NCI-H187 treated with DMSO at 0.1 percent for 48 hours (cell line): ENCODE measurements at places on chromosomes 13 and 19.
A peak's percentile ranks its signal among the peaks of the same experiment; 100 is the strongest.

GRCh38 chr13:99356012-99356261 lies 48.7 kb upstream of the GPR183 start:
- DNase-seq = no peak

- DNase-seq = no peak
Measured at GRCh38 chr13:113033054-113033850, 64.2 kb downstream of the MCF2L start.

- DNase-seq = no peak
Measured at GRCh38 chr13:112737294-112737693, 47.5 kb downstream of the ATP11A start.

DNA sequence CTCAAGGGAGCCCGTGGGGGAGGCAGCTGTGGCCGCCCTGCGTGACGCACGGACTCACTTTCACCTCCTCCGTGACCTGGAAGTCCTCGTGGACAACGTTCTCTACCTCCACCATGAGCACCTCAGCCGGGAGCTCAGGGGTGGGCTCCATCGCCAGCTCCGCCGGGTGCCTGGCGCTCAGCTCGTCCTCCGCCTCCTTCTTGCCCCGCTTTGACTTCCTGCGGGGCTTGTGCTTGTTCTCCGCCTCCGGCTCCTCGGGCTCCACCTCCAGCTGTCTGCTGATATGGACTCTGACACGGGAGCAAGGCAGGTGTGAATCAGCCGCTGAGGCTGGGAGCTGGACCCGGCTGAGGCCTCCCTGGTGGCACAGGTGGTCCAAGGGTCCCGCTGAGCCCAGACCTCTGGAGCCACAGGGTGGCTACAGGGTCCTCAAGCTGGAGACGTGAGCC lies 8.2 kb downstream of the LONP1 start:
- no peak for DNase-seq

- no peak for DNase-seq
Measured at GRCh38 chr13:80215368-80215767, 125.6 kb downstream of the SPRY2 start.

GRCh38 chr13:64007339-64007738 lies 2591.7 kb upstream of the PCDH20 start:
- no peak for DNase-seq

- no peak for DNase-seq
Measured at GRCh38 chr13:98479496-98480003, 97.4 kb downstream of the STK24 start.

GRCh38 chr13:45799451-45799850 lies 52.1 kb downstream of the SIAH3 start:
- DNase-seq = no peak

DNA sequence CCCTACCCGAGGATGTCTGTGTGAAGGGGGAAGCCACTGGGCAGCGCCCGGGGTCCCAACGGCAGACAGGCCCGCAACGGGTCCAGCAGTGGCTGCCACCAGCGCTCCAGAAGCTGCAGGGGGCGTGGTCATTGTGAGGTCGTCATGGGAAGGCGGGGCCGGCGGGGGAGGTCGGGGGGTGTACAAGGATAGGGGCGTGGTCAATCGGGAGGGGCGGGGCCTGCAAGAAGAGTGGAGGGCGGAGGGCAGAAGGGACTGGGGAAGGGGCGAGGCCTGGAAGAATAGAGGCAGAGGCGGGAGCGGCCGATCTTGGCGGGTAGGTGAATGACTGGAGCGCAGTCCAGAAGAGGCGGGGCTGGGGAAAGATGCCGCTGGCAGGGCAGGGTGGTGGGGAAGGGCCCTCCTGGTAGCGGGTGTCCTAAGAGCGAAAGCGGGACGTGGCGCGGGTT lies 4.4 kb downstream of the FUZ start:
- peak; percentile 92 for DNase-seq

DNA sequence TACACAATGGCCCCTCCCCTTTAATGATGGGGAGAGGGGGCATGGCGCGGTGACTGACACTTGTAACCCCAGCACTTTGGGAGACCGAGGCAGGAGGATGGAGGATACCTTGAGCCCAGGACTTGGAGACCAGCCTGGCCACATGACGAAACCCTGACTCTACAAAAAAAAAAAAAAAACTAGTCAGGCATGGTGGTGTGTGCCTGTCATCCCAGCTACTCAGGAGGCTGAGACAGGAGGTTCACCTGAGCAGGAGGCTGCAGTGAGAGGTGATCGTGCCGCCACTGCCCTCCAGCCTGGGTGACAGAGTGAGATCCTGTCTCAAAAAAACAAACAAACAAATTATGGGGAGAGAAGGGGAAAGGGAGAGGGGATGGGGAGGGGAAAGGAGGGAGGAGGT lies 13.8 kb upstream of the ZBTB7A start:
- no peak for DNase-seq

- DNase-seq = no peak
Measured at GRCh38 chr19:45419396-45419795, 4.3 kb downstream of the ERCC1 start.

- DNase-seq = no peak
Measured at GRCh38 chr19:10518444-10519361, 1.5 kb upstream of the S1PR5 start.

DNA sequence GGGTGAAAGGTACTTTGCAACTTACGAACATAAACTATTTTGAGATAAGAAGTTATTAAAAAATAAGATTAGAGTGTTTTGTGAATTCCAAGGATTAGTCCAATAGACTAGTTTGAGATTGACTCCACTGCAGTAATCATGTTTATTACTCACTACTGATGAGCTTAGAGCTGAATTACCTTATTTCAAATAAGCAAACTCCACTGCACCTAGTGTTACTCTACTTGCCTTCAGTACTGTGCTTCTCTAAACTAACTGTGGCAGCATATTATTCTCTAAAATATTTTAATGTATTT lies 111.7 kb downstream of the MIPEP start:
- DNase-seq = no peak

DNA sequence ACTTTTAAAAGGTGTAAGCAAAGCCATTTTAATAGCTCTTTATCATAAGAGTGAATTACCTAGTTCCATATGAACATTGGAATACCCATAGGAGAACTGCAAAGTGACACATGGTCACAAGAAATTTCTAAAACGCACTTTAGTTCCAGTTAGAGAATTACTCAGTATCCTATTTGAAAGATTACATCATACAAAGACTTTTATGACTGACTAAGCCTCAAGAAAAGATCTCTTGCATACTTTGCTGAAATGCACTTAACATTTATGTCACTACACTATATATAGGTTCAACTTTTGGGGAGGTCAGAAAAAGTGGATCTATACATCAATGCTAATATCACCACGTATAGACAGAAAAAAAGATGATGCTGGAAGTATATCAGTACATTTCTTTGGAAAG lies 7.1 kb downstream of the PCDH9 start:
- no peak for DNase-seq

- DNase-seq = no peak
Measured at GRCh38 chr19:23996549-23996948, 81.9 kb downstream of the ZNF726 start.

DNA sequence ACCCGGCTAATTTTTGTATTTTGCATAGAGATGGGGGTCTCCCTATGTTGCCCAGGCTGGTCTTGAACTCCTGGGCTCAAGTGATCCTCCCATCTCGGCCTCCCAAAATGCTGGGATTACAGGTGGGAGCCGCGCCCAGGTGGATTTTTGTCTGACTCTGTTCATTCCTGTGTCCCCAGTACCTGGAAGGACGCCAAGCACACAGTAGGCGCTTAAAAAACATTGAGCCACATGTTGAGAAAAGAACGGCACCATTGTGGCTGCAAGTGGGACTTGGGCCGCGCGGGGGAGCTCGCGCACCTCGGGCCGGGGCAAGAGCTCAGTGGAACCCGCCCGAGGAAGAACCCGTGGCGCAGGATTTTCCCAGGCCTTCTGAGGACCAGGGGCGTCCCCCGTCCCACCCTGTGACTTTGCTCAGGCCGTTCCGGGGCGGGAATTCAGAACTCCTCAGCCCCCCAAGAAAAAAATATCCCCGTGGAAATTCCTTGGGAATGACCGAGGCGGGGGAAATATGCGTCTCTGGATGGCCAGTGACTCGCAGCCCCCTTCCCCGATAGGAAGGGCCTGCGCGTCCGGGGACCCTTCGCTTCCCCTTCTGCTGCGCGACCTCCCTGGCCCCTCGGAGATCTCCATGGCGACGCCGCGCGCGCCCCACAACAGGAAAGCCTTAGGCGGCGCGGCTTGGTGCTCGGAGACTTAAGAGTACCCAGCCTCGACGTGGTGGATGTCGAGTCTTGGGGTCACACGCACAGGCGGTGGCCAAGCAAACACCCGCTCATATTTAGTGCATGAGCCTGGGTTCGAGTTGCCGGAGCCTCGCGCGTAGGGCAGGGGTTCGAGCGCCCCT lies 1.4 kb upstream of the ICAM1 start:
- DNase-seq = no peak

DNA sequence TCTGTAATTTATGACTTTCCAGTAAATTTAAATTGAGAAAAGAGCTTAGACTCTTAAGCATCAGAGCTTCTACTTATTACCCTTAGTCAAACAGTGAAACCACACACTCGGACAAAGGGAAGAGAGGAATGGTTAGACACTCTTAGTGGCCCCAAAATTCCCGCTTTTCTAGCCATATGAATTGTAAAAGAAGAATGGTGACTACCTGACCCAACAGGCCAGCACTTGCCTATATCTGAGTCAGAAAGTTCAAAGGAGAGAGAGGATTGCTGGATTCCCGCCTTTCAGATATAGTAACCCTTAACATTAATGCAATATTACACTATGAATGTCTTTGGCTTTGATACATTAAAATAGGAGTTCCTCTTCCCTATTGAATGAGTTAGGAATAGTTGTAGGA lies 317.3 kb downstream of the PCDH17 start:
- no peak for DNase-seq

DNA sequence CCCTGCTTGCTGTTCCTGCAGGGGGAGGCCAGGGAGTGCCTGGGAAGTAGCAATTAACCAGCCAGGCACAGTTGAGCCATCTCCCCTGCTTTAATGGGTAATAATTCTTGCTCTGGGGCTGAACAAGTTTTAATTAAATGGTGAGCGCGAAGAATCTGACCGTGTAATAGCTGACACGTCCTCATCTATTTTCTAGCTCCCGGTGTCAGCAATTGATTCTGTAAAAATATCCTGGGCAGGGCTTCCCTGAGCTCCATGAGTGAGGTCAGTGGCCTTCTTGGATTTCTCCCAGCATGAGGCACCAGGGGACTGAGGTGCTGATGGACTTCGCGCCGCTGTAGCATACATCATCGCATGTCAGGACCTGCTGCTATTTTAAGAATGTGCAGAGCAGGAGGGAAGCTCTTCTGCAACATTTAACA lies 26.9 kb downstream of the SIPA1L3 start:
- DNase-seq = no peak

GRCh38 chr13:42401376-42401775 lies 129.4 kb downstream of the AKAP11 start:
- DNase-seq = peak; percentile 74

- no peak for DNase-seq
Measured at GRCh38 chr19:7326105-7326877, 22.4 kb upstream of the ARHGEF18 start.

DNA sequence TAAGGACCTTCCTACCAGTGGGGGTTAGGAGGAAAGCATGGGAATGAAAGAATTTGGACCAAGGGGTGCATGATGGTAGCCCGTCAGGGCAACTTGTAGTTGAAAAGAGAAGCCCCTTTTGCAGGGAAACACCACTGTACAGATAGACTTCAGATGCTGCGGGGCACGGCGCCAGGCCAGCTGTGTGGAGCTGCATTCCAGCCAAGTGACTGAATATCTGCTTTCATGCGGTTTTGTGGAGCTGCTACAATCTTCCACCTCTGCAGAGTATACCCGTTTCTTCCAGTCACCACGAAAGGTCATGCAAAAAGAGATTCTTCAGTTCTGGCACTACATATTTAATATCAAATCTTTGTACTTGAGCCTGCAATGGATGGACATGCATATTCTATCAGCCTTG lies 104.7 kb downstream of the RGCC start:
- DNase-seq = no peak

GRCh38 chr13:106522112-106522705 lies 13.3 kb downstream of the EFNB2 start:
- no peak for DNase-seq

DNA sequence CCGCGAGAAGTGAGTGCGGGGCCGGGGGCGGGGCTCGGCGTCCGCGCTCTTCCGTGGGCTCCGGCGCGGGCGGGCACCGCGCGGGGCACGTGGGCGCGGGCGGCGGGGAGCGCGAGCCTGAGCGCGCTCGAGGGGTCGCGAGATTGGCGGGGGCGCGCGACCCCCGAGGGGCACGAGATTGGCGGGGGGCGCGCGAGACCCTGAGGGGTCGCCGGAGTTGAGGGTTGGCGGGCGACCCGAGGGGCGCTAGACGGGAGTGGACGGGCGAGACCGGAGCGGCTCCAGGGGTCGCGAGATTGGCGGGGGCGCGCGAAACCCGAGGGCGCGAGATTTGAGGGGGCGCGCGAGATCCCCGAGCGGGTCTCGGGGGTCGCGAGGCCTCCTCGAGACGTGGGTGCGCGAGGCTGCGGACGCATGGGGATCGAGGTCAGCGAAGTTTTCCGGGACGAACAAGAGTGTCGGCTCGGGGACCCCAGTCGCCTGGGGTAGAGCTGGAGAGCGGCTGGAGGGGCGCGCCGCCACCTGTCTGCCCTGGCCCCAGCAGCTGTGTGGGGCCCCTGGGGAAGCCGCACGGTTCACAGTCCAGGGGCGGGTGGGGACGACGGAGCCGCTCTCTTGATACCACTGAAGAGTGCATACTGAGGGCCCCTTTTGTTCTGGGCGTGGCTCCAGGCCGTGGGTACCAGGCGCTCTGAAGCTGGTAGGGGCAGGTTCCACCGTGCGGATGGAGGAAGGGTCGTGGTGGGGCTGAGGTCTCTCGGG lies 682 bp downstream of the SSBP4 start:
- no peak for DNase-seq

- no peak for DNase-seq
Measured at GRCh38 chr13:111115965-111116521, 933 bp downstream of the ARHGEF7 start.

DNA sequence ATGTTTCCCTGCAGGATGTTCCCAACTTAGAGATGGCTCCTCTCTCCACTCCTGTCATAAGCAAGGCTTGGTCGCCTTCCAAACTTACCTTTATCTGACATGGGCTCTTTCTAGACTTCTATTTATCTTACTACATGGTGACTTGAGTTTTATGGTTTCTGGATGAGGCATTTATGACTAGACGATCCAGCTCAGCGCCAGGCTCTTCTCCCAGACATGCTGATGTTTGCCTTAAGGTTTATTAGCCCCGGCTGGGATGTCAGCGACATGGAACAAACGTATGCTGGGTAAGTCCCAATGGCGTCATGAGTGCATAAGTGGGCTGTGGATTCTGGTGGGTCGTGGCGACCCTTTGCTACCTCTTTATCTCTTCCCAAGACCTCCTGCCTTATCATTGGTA lies 39.8 kb upstream of the SLC15A1 start:
- no peak for DNase-seq

GRCh38 chr19:13104360-13104847 lies 1.7 kb upstream of the LYL1 start:
- no peak for DNase-seq

GRCh38 chr19:16585094-16585801 lies 13.0 kb upstream of the SLC35E1 start:
- DNase-seq = no peak

GRCh38 chr13:41383386-41383785 lies 72.3 kb downstream of the NAA16 start:
- no peak for DNase-seq
